Activated CD8-positive, alpha-beta memory T cell treated with anti-CD3 and anti-CD28 coated beads for 1 hour (primary cell): ENCODE measurements at places on chromosomes 5 and 9.

GRCh38 chr5:179120421-179120861, 60.3 kb downstream of the ZNF354C start:
- DNase-seq, result no peak

DNA sequence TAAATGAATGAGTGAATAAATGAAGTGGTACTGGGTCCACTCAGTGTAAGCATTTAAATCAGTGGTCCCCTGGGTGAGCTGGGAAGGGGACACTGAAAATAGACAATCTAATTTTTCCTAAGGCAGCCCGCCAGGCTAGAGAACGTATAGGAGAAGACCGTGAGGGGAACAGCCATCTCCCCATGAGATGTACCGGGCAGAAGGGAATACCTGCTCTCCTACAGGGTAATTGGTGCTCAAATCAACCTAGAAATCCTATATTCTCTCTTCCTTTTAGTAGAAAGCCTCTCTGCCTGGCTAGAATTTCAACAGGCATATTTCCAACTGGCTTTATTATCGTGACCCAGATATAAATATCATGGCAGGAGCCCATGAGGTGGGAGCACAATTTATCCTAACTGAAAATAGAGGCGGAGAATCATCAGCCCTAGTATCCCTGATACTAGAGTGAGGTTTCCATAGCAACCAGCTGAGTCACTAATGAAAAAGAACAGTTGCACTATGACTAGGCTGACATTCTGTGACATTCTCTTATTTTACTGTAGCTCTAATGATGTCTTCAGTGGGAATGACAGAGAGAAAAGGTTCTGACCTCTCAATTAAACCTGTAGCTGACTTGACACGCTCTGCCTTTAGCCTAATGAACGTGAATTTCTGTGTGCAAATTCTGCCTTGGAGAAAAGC, 96.5 kb upstream of the CAST start:
- no peak for DNase-seq

GRCh38 chr5:68374796-68375518, 159.4 kb downstream of the PIK3R1 start:
- no peak for DNase-seq

GRCh38 chr5:122321921-122322320, 9.9 kb downstream of the SNCAIP start:
- no peak for DNase-seq

- no peak for DNase-seq
Observed at GRCh38 chr5:37495668-37496347, 116.7 kb downstream of the WDR70 start.

GRCh38 chr9:71760901-71761300, 7.4 kb downstream of the CEMIP2 start:
- no peak for DNase-seq

DNA sequence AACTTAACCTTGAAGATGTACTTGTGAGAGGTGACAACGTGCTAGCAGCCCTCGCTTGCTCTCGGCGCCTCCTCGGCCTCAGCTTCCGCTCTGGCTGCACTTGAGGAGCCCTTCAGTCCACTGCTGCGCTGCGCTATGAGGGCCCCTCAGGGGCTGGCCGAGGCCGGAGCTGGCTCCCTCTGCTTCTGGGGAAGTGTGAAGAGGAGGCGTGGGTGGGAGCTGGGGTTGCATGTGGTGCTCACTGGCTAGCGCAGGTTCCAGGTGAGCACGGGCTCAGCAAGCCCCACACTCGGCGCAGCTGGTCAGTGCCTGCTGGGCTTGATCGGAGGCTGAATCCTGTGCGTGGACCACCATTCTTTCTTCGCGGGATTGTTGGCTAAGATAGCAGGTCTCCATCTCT, 166.1 kb downstream of the MRPS30 start:
- no peak for DNase-seq

GRCh38 chr5:75668977-75669689, 48.1 kb downstream of the POC5 start:
- DNase-seq, result peak; percentile 9

DNA sequence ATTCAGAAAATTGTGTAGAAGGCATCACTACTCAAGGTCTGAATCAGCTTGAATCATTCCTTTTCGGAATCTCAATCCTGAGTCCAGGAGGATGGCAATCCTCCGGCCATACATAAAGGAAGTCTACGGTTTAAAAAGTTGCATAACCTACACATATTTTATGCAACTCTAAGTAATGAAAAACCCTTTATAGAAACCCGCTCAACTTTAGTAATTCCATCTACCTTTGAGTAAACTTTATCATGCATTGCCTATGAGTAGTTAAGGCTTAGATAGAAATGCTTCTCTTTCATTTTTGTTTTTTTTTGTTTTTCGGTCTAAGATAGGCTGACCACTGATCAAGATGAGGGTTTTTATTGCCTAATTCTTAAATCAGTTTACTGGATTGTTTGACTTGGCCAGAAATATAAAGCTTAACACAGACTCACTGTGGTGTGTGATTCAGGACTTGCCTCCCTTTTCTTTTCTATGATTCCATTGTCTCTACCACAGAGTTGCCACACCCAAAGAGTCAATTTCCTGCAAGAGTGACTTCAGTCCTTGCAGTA, 85.0 kb downstream of the LURAP1L start:
- no peak for DNase-seq

- DNase-seq, result no peak
Observed at GRCh38 chr5:175859916-175860315, 11.5 kb upstream of the CPLX2 start.

DNA sequence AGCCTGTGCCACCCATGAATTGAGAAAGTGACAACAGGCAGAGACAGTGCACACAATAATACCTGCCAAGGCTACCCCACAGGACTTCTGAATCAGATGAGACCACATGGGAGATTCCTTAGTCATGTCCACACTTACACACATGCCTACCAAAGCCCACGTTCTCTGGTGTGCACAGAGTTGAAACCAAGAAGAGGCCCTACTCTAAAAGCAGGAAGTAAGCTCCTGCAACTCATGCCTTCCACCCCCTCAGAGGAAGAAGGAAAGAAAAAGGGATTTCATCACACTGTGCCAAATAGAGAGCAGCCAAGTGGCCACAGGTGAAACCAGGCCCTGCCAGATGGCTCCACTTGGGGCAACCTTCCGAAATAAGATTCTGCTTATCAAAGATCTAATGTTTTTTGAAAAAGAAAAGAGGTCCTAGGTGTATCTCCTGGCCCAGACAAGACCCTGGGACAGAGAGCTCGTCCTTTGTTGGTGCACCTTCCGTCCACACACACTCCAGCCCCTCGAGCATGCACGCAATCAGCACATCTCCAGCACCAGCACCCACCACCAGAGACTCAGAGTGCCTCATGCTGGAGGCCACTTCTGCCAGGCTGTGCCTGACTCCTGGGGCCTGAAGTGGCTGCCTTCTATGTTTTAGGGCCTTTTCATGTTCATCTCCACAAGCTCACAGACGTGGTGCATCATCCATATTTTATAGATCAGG, 114.6 kb upstream of the SPOCK1 start:
- no peak for DNase-seq

- no peak for DNase-seq
Observed at GRCh38 chr9:35908504-35909125, 675 bp upstream of the SPAAR start.

DNA sequence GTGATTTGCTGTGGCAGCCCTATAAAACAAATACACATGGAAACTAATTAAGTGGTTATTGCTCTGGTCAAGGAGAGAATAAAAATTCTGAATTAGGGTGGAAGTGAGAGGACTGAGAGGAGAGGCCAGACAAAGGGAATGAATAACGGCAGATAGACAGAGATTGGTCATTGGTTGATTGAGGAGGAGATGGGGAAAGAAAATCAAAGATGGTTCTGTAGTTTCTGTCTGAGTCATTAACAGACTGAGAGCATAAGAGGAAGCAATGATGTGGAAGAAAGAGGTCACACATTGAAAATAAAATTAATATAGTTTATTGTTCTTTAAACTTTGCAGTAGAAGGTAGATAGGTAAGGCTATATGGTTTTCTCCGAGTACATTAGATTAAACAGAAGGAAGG, 469.8 kb downstream of the ACTL7B start:
- DNase-seq, result no peak

DNA sequence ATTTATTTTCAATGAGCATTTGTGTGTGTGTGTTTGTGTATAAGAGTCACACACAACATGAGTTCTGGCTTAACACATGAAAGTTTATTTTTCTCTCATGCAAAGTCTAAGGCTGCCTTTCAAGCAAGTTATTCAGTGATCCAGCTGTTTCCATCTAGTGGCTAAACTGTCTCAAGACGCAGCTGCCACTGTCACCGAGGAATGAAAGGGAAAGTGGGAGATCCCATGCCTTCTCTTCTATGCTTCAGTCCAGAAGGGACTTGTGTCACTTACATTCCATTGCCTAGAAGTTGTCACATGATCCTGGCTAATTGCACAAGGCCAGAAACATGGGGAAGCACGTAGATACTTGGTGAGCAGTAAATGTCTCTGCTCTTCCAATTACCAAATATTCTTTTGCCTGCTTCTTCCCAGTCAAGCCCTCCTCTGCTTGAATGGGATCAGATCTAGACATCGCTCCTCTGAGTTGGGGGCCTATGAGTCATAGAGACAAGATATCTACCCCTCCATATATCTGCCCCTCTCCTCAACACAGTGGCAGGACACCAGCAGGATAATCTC, 30.4 kb upstream of the SLIT3 start:
- no peak for DNase-seq

DNA sequence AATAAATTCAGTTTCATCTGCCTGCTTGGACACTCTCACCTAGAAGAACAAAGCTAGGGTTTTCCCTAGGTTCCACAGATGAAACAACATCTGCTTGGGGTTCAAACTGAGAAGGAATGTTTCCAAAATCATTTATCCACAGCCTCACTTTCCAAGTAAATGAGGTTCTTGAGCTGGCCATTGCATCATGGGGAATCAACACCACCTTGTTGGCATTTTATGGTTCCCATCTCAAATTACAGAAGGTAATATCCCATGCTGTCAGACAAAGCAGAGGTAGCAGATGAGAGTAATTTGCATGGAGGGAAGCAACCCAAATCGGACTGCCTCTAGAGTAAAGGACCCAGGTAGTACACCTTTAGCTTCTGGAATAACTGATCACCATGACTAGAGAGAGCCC, 10.5 kb upstream of the NR4A3 start:
- no peak for DNase-seq

- no peak for DNase-seq
Observed at GRCh38 chr9:128634651-128635262, 21.9 kb downstream of the DYNC2I2 start.

DNA sequence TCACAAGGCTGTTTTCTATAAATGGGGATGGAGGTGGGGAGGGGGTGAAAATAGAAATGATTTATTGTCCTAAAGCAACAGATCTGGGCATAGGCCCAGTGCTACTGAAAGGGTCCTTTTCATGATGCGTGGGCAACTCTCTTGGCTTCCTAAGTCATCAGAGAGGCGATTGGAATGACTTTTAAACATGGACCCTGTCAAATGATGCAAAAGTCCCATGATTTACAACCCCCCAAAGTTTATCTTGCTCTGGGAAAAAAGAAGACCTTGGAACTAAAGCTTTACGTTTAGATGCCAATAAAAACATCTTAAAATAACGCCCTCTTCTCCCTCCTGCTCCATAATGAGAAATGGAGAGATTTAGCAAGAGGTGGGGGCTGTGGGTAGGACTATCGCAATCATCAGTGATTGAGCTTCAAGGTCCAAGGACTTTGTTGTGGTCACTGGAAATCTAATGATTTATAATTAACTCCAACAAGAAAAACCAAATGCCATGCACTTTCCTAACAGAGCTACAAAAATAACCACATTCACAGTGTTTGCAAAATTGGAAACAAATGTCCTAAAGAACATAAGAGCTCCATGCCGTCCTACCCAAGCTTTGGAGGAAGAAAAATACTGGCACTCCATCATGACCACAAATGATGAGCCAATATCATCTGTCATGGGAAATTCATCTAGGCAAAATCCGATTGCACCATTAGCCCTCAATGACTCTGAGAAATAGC, 167.5 kb upstream of the CLINT1 start:
- DNase-seq, result no peak

- DNase-seq, result no peak
Observed at GRCh38 chr9:3735251-3735650, 209.4 kb upstream of the RFX3 start.

- DNase-seq, result no peak
Observed at GRCh38 chr9:22649384-22649783, 202.8 kb downstream of the DMRTA1 start.

- DNase-seq, result no peak
Observed at GRCh38 chr9:228929-229695, 14.4 kb downstream of the DOCK8 start.

GRCh38 chr9:109248133-109248581, 72.7 kb downstream of the EPB41L4B start:
- no peak for DNase-seq

GRCh38 chr5:38396766-38397165, 138.4 kb downstream of the EGFLAM start:
- no peak for DNase-seq

GRCh38 chr9:116661037-116661954, 25.8 kb upstream of the TRIM32 start:
- DNase-seq, result no peak

GRCh38 chr9:33415501-33416038, 13.2 kb upstream of the AQP7 start:
- DNase-seq, result peak; percentile 86

DNA sequence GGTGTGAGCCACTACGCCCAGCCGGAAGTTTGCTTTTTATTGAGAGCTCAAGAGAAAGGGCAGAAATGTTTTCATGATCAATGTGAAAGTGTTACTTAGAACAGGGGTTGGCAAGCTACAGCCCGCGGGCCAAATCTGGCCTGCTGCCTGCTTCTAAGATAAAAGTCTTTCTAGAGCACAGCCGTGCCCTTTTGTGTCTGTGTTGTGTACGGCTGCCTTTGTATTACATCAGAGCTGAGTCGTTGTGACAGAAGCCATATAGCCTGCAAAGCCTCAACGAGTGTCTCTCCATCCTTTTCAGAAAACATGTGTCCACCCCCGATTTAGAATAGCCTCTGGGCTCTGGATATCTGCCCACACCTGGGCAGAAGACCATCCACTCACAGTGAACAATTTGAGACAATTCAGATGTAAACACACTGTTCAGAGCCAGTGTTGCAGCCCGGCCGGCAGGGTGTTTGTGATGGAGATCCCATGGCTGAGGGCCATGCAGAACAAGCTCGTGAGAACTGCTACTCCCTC, 28.8 kb downstream of the AK8 start:
- no peak for DNase-seq

GRCh38 chr9:92726348-92726747, 38.3 kb downstream of the BICD2 start:
- no peak for DNase-seq

GRCh38 chr5:56190497-56190896, 42.6 kb downstream of the ANKRD55 start:
- DNase-seq, result no peak

DNA sequence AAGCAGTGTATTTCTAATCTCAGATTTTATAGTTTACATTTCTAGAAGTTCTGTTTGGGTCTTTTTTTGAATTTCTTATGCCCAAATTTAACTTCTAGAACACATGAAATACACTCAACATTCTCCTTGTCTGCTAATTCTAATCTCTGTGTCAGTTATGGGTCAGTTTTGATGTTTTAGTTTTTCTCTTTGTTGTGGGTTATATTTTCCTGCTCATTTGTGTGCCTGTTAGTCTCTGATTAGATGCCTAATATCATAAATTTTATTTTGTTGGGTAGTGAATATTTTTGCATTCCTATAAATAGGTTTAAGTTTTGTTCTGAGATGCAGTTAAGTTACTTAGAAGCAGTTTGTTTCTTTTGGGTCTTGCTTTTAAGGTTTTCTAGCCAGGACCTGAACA, 12.4 kb downstream of the LCP2 start:
- DNase-seq, result no peak
